ENCODE measurements at places on chromosomes 2 and 18.

- no peak for DNase-seq
These were observed 95.6 kb upstream of the KCNH7 start for GRCh38 chr2:162934191-162934590.

DNA sequence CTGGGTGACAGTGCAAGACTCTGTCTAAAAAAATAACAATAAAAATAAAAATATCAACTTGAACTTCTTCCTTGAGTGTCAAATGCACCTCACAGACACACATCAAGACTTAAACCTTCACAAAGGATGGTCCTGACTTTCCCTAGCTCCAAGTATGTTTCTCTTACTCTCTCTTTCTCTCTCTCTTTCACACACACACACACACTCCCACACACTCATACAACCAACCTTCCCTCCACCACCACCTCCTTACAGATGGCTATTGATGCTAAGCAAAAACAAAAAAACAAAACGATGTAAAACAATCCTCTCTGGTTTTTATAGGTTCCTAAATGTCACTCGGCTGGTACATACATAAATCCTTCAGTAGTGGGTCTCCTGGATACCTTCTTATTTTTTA, 67.4 kb upstream of the ACVR2A start:
- no peak for DNase-seq

DNA sequence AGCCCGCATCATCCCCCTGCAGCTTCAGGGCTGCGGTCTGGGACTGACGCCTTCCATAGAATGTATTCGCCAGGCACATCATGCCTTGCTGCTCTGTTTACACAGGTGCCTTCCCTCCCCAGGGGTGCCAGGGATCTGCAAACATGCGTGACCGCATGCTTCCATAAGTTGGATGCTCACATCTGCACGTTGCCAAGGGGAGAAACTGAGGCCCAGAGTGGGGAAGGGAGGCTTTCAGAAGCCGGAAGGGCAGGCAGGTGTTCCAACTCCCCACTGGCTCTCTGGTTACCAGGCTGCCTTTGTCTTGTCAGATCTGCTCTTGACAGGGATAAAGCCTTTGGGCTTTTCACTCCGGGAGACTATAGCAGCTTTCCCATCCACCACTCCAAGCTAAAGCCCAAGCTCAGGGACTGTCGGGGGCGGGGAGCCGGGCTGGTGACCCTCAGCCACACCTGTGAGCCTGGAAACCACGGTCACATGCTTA, 125.8 kb upstream of the TNP1 start:
- DNase-seq: no peak

DNA sequence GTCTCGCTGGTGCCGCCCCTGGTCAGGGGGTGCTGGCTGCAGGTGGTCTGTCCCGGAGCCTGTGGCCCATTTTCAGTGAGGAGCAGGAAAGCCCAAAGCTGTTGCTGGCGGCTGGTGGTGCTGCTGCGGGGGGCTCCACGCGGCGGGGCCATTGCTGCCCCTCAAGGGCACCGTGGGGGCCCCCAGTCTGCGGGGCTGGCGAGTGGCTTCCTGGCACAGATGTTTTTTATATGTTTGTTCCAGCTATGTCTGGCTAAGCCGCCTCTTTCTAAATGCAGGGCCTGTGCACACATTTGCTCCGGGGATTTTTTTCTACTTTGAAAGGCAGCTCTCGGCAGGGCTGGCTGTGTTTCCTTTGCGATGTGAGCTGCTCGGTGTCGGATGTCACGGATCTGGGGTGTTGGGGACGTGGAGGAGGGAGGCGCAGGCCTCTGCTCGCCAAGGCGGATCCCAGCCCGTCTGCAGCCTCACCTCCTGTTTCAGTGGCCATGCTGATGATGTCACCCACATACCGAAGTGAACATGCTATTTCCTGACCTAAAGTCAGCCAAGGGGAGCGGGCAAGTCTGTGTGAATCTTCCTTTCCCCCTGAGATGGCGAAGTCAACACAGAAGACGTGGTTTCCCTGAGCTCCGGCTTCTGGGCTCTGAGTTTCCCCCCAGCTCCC, 112.0 kb upstream of the CTDP1 start:
- DNase-seq: peak; percentile 92

- peak; percentile 15 for DNase-seq
These were observed 647.7 kb upstream of the ZNF804A start for GRCh38 chr2:183950673-183951072.

DNA sequence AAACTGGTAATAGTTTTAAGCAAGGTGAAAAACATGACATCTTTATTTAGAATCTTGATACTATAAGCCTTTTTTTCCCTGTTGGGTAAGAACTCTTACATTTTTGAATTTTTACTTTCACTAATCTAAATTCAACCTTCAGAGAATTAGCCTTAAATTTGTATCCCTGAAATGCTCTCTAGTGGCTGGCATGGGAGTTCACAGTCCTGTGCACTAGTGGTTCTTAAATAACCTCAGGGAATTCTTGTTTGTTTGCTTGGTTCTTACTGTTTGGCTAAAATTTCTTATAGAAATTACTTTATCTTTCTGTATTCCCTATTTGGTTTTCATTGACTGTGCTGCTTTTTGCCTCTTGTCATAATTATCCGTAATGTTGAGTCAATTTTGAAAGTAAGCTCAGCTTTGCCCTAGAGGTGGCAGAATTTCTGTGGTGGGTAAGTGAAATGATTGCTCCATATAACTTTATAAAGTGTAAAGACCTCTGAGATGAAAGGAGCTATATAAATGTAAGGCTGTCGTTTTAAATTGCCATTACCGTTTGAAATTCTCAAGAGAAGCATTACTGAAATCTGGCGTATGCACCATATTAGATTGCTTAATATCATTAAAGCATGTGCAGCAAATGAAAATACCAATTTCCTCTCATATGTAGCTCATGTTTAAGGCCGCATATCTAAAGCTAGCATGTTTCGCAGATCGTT, 391.3 kb upstream of the FIGN start:
- no peak for DNase-seq

DNA sequence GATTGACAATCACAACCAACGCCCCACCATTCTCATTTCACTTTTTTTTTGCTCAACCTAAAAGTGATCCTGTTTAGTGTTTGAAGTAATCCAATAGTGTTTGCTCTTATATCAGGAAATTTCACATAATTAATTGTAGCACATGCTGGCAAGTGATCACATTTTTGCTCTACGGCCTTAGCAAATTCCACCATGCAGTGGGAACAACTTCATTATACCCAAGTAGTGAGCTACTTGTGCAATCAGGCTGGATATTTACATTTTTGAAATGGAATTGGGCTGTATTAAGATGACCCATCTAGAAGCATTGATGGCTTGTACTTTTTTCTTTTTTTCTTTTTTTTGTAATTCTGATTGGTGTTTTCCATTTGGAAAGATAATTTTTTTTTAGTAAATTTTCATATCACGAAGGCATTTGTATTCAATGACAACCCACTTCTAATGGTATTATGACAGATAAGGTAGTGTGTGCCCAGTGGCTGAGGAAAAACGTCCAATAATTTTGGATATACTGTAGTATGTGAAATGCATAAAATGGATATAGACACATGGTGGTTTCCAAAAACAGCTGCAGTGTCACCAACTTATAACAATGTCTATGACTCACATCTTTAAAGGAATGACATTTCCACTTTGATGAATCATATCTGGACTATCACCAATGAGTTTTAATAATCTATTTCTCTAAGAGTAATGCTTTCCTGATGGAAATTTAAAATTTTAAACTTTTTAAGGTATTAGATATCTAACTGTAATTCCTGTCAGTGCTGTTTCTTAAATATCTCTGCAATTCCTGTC, 130.6 kb downstream of the COL6A3 start:
- DNase-seq: no peak

GRCh38 chr2:43005245-43005974, 213.0 kb upstream of the HAAO start:
- no peak for DNase-seq

- no peak for DNase-seq
These were observed 7.8 kb downstream of the MERTK start for GRCh38 chr2:111905990-111906735.

GRCh38 chr18:28805491-28805890, 628.6 kb upstream of the CDH2 start:
- DNase-seq: no peak

- peak; percentile 61 for DNase-seq
These were observed 14.7 kb downstream of the CFLAR start for GRCh38 chr2:201130524-201131186.
